Activated naive CD4-positive, alpha-beta T cell treated with anti-CD3 and anti-CD28 coated beads, Interleukin-2, amount 10 ng/mL, durations not matched to agents 7 days and 5 days (primary cell): ENCODE measurements at places on chromosomes 11 and 22.

- DNase-seq, result no peak
These were observed 426.9 kb downstream of the SOX6 start for GRCh38 chr11:15929371-15929901.

GRCh38 chr11:87440076-87440770, 402.5 kb downstream of the TMEM135 start:
- DNase-seq, result no peak

GRCh38 chr22:43529934-43530333, 118.1 kb downstream of the MPPED1 start:
- DNase-seq, result no peak

DNA sequence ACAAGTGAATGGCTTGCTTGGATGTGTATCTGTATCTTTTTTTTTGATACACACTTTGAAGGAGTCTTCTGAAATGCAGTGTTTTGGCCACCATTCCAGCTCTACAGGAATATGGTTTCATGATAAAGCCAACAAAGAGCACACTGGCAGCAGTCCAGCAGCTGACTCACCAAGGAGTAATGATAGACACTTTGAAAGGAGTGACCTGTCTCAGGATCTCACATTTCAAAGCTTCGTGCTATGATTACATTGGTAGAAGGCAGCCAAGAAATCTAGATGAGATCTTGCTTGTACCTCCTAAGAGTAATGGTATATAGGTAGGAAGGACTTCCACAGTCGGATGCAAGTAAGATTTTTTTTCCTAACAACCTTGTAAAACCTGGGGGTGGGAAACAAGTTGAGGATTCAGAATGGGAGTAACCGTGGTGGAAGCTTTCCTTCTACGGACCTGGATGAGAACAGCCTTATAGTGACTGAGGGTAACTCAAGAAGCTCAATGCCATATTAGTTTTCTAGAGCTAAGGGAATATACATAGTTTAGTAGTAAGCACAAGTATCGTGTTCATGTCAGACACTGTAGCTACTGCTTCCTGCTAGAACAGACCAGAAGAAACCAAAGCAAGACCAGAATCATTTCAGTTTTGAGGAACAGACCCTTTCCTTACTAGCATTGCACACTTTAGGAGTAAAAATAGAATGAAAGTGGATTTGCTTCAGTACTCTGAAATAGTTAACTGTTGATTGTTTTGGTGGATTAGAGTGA, 25.0 kb downstream of the MTMR3 start:
- no peak for DNase-seq

DNA sequence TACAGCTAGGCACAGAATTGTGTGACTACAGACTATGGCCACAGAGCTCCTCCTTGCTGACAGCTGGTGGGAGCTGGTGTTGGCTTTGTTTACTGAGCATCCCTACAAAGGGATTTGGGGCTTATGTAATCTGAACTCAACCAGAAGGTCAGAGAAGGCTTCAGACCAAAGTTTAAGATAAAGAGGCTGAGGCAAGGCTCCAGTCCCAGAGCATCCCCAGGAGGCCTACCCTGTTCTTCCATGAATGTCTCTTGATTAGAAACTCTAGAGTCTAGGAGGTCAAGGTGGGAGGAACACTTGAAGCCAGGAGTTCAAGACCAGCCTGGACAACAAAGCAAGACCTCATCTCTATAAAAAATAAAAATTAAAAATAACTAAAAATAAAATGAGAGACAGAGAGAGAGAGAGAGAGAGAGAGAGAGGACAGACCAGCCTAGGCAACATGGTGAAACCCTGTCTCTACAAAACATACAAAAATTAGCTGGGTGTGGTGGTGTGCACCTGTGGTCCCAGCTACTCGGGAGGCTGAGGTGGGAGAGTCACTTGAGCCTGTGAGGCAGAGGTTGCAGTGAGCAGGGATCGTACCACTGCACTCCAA, 125.5 kb upstream of the SERPIND1 start:
- no peak for DNase-seq

- peak; percentile 49 for DNase-seq
These were observed 56.0 kb downstream of the DCUN1D5 start for GRCh38 chr11:103035791-103036434.

DNA sequence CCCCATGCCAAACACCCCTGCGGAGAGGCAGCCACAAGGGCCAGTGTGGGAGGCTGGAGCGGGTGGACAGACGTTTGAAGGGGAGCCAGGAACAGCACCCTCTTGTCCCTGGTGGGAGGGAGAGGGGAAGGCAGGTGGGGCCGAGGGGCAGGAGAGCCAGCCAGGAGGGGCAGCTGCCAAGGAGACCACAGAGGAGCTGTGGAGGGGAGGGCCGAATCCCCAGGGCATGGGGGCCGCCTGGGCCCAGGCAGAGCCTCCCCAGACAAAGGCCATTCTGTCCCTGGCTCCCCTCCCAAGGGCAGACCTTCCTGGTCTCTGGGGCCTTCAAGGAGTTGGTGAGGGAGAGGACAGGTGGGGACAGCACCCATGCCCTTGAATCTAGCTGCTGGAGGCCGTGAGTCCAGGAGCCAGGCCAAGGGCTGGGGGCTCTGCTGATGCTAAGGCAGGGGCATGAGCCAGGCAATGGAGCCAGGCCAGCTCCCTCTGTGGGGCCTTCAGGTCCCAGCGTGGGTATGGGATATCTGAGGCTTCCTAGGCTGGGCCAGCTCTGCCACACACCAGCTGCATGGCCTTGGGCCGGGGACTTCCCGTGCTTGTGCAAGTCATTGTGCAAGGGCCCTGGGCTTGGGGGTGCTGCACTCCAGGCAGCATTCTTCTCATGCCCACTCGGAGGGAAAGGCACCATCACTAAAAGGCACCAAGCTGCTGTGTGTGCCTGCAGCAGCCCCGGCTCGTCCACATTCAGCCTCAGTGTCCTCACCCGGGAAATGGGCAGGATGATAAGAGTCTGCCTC, 11.4 kb downstream of the EMID1 start:
- DNase-seq, result no peak

- no peak for DNase-seq
These were observed 11.7 kb upstream of the KAT5 start for GRCh38 chr11:65700399-65700798.

GRCh38 chr11:17257196-17257595, 19.3 kb upstream of the NUCB2 start:
- no peak for DNase-seq

DNA sequence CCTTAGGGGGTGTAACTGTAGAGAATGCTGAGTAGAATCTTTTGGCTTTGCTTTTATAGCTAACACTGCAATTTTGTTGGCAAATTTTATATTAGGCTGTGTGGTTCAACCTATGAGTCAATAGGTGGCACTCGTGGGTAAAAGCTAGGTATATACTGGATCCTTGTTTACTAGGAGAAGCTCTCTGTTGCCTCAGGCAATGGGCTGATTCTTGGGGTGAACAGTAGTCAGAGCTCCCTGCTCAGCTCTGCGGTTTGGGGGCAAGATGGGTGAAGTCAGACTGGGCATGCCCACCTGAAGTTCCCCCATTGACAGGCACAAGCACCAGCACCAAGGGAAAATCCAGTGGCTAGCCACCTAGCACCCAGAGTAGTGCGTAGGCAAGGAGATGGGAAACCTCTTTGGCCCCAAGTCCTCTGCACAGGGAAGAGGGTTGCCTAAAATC, 238.7 kb downstream of the FAM181B start:
- no peak for DNase-seq

DNA sequence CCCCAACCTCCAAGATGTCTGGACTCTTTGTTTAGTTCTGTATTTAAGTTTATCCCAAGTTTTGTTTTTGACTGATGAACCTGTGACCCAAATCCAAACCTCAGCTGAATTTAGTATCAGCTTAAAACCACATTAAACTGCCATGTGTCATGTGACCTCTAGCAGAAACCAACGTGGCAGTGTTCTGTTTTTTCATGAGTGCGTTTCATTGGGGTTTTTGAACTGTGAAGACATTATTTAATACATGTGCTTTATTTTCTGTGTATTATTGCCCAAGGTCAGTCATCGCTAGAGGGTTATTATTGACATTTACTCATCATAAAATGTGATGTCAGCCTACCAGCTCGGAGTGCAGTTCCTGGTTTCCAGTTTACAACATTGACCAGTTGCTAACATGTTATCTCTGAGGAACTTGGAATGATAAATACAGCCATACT, 1.8 kb downstream of the TLCD5 start:
- DNase-seq, result no peak

DNA sequence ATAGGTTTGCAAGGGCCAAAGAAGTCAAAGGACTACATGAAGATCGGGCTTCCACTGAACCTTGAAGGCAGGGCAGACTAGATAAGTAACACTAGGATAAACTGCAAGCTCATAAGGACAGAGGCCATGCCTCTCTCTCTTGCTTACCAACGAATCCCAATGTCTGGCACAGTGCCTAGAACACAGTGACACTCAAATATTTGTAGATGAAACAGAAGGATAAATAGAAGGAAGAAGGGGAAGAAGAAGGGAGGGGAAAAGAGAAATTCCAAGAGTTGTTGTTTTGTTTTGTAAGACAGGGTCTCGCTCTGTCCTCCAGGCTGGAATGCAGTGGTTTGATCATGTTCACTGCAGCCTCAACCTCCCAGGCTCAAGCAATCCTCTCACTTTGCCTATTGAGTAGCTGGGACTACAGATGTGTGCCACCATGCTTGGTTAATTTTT, 26.9 kb downstream of the SIK3 start:
- no peak for DNase-seq

DNA sequence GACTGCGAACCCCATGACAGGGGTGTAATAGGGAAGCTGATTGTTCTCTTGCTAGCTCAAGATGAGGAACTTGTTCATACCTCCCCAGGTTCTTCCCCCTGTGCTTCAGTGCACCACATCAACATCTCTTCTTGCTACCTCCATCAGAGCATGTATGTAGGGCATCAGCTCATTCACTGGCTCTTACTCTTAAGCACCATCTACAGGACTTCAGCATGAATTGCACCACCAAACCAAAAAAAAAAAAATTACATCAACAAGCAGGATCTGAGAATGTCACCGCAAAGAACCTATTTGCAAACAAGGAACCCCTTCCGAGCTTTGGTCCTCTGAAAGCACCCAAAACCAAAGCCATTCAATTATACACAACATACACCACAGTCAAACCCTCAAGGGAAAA, 2226.5 kb upstream of the RAG2 start:
- DNase-seq, result no peak

- DNase-seq, result no peak
These were observed 161.6 kb upstream of the BDNF start for GRCh38 chr11:27861706-27862430.

DNA sequence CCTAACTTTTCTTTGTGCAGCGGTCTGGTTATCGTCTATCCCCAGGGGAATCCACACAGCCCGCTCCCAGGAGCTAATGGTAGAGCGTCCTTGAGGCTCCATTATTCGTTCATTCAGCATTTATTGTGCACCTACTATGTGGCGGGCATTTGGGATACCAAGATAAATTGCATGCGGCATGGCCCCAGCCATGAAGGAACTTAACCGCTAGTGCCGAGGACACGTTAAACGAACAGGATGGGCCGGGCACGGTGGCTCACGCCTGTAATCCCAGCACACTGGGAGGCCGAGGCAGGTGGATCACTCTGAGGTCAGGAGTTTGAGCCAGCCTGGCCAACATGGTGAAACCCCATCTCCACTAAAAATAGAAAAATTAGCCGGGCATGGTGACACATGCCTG, 11.2 kb downstream of the TMEM121B start:
- no peak for DNase-seq

GRCh38 chr22:46044621-46045458, 67.9 kb upstream of the WNT7B start:
- DNase-seq, result peak; percentile 68

GRCh38 chr11:80565231-80565630, 1124.4 kb upstream of the TENM4 start:
- no peak for DNase-seq

- no peak for DNase-seq
These were observed 749.5 kb upstream of the CCDC90B start for GRCh38 chr11:84035645-84036044.

DNA sequence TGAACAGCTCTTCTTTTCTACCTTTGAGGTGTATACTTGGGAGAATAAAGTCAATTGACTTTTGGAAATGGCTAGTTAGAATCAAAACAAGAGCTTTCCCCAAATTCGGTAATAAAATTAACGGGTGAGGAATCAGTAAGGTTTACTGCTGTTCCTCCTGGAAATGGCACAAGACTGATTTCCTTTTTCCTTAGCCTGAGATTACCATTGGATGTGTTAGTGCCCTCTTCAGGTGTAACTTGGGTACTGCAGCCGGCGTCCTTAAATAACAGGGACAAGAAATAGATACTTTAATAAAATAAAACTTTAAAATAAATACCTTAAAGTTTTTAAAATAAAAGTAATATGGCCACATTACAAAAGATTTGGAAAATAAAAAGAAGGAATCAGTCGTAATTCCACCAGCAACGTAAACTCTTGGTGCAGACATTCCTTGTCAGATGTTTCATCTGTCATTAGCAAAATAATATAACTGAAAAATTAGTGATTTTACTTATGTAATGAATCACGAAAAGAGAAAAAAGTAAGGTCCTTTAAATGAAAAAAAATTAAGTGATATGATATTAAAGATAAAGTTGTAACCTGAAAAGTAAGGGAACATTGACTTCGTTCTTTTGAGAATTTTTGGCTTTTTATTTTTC, 29.7 kb downstream of the ZFTA start:
- peak; percentile 77 for DNase-seq

DNA sequence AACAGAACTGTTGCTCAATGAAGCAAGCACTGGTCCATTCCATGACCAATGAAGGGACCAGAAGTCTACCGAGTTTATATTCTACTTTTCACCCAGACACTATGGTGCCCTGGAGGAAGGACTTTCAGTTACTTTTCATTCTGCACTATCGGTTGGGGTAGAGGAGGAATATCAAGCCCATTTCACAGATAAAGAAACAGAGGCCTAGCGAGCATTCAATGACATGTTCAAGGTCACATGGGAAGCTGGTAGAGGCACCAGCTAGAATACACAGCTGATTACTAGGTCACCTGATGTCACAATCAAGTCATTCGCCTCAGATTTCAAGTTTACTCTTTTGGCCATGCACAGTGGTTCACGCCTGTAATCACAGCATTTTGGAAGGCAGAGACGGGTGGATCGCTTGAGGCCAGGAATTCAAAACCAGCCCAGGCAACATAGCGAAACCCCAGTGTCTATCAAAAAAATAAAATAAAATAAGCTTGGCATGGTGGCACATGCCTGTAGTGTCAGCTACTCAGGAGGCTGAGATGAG, 17.6 kb upstream of the PRG2 start:
- no peak for DNase-seq

- no peak for DNase-seq
These were observed 575.3 kb upstream of the B3GAT1 start for GRCh38 chr11:134987223-134987768.

GRCh38 chr11:34251589-34251980, 106.2 kb downstream of the ABTB2 start:
- no peak for DNase-seq

DNA sequence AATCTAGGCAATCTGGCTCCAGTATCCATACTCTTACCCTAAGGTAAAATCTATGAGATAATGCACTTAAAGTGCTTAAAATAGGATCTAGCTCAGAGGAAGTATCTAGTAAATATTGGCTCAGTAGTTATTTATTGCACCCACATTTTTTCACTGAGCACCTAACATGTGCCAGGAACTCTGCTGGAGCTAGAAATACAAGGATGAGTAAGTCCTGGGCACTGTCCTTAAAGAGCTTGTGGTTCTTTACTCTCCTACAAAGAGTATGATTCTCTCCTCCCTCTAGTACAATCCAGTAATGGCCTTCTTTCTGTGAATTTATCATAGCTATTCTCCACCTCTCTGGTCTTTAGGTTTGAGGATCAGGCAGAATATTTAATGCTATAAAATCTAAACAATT, 59.2 kb downstream of the DEUP1 start:
- no peak for DNase-seq
